ENCODE measurements at places on chromosomes 7 and 10.
A peak's percentile ranks its signal among the peaks of the same experiment; 100 is the strongest.

GRCh38 chr7:105765846-105766245, 110.6 kb downstream of the ATXN7L1 start:
- DNase-seq: no peak

DNA sequence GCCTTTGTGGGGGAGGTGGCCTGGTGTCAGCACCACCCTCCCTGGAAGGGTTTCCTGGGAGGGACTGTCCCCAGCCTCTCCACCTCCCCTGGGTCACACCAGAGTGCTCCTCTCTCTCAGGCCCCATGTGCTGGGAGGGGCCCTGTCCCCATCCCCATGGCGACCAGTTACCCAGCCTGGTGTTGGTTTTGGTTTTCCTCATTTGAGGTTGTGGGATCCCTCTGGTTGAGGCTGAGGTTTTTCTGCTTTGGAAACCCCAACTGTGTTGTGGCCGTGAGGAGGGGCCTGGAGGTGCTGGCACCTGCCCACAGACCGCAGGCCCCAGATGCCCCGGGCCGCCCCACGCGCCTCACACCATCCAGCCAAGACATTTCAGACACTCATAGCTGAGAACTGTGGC, 106.3 kb downstream of the GRK5 start:
- DNase-seq: peak; percentile 25

- DNase-seq: no peak
Measured at GRCh38 chr7:65744406-65744805, 128.5 kb upstream of the VKORC1L1 start.

DNA sequence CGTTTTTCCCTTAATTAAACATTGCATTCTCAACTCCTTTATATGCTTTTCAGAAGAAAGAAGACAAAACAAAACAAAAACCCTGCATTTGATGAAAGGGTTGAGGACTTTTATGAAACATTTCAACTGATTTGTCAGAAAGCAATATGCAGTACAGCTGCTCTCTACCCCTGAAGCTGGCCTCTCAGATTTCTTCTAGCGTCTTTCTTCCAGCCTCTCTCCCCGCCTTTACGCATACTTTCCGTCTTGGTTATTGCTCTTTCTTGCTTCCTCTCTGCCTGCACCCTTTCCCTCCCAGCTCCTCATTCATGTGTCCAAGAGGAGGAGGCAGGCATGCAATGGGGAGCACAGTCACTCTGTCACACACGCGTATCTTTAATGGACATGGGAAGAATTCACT, 91.0 kb upstream of the COL1A2 start:
- DNase-seq: no peak

GRCh38 chr10:31413325-31413724, 94.3 kb downstream of the ZEB1 start:
- DNase-seq: no peak

GRCh38 chr10:6195376-6195775, 7.4 kb upstream of the PFKFB3 start:
- no peak for DNase-seq
